ENCODE measurements at places on chromosomes 3 and 15.

GRCh38 chr3:79002465-79003372 lies 765.1 kb downstream of the ROBO1 start:
- DNase-seq = no peak

GRCh38 chr15:62850318-62850717 lies 192.2 kb upstream of the TPM1 start:
- no peak for DNase-seq

DNA sequence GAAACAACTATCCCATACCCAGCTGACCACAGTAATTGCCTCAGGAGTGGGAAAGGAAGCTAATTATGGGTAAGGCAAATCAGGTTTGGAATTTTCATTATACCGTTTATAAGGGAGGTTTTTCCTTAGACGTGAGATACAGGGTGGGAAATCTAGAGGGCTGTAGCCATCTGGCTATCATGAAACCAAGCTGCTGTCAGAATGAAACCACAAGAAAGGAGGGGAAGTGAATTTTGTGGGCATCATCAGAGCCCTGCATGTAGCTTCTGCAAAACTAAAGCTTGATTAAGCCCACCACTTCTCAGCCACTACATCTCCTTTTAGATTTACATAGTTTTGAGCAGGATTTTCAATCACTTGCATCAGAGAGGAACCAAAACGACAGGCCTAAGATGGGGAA lies 893.5 kb downstream of the TUSC7 start:
- no peak for DNase-seq

- DNase-seq = no peak
Measured at GRCh38 chr15:60464836-60465630, 13.9 kb downstream of the ICE2 start.

DNA sequence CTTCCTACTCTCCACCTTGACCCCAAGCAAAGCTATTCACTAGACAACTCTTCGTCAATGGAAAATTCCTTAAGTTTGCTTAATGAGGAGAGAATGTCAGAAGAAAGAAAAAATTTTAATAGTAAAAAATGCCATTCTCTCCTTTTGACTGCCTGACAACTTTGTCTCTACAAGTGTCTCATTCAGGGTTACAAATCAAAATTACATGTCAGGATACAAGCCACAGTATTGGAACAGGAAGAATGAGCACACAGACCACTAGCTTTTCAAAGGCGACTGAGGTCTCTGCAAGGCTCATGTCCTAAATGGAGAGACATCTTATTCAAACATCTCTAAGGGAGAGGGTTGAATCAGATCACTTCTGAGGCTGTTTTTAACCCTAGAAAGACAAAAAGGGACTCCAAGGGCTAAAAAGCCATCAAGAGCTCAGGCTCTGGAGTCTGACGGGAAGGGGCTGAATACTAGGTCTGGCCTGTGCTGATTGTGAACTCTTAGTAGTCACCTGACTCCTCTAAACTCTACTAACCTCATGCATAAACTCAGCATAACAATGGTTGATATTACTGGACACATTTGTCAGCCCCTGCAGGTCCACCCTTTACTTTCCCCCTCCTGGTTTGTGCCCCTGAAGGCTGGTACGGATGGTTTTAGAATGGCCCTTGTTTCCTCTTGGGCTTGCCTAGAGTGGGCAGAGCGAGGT lies 12.8 kb upstream of the MEIS2 start:
- DNase-seq = no peak

DNA sequence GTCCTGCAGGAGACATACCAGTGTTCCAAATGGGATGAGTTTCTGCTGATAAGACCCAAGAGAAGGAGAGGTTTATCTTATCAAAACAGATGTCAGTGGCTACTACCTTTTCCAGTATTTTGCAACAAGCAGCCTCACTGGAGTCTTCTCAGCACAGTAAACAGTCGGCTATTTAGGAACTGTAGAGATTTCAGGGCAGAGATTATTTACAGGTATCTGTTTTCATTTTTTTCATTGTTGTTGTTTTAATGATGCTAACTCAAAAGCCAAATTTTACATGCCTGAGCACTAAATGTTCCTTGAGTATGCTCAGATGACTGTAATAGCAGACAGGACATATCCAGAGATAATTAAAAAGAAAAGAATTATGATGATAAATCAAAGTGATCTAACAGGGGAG lies 252.1 kb downstream of the EPHA6 start:
- DNase-seq = no peak

- no peak for DNase-seq
Measured at GRCh38 chr3:84738086-84738485, 220.7 kb upstream of the CADM2 start.

- no peak for DNase-seq
Measured at GRCh38 chr3:56911363-56911762, 109.6 kb upstream of the ARHGEF3 start.

DNA sequence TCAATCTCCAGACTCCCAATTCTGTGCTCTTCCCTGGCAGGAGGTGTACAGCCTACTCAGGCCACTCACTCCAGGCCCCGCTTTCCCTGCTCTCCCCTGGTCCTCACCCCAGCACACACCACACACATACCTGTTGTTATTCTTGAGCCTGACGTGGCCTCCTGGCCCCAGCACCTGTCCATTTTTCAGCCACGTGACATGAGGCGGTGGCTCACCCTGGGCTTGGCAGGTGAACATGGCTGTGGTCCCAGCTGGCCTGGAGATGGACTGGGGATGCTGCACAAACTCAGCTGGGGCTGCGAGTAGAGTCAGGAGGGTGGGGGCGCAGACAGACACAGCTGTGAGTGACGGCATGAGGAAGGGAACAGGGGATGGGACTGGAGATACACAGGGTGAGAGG lies 27.3 kb downstream of the RNU5B-1 start:
- DNase-seq = no peak

DNA sequence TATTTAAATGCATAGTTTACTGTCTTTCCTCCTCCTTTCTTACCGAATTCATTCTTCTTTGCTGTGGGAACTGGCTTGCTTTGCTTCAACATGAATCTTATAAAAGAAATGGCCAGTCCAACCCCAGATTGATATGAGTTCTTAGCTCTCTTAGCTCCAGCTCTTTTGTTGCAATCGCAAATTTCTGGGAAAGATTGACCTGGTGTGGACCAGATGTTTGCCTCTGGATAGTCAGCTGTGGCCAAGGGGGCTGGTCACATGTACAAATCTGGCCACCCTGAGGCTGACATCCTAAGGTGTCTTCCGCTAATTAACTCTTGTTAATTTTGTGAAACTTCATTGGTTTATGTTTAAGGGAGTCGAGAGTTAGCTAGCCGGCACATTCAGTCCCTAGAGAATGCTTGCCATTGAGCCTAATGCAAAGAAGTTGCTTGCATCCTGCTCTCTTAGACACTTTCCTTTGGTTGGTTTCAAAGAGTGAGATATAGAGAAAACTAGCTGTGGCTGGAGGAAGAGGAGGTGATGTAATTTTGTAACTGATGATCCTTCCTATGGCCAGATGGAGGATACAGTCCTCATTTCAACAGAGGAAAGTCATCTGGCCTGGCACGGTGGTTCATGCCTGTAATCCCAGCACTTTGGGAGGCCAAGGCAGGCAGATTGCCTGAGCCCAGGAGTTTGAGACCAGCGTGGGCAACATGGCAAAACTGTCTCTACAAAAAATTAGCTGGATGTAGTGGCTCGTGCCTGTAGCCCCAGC lies 162.4 kb downstream of the ADAMTSL3 start:
- no peak for DNase-seq

DNA sequence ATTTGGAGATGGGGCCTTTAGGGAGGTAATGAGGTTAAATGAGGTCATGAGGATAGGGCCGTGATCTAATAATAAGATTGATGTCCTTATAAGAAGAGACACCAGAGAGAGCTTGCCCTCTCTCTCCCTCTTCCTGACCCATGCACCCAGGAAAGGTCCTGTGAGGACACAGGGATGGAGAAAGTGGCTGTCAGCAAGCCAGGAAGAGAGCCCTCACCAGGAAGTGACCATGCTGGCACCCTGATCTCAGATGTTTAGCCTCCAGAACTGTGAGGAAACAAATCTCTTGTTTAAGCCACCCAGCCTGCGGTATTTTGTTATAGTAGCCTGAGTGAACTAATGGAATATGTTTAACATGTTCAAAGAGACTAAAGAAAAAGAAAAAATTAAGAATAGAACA lies 15.3 kb upstream of the GNB5 start:
- DNase-seq = peak; percentile 34

DNA sequence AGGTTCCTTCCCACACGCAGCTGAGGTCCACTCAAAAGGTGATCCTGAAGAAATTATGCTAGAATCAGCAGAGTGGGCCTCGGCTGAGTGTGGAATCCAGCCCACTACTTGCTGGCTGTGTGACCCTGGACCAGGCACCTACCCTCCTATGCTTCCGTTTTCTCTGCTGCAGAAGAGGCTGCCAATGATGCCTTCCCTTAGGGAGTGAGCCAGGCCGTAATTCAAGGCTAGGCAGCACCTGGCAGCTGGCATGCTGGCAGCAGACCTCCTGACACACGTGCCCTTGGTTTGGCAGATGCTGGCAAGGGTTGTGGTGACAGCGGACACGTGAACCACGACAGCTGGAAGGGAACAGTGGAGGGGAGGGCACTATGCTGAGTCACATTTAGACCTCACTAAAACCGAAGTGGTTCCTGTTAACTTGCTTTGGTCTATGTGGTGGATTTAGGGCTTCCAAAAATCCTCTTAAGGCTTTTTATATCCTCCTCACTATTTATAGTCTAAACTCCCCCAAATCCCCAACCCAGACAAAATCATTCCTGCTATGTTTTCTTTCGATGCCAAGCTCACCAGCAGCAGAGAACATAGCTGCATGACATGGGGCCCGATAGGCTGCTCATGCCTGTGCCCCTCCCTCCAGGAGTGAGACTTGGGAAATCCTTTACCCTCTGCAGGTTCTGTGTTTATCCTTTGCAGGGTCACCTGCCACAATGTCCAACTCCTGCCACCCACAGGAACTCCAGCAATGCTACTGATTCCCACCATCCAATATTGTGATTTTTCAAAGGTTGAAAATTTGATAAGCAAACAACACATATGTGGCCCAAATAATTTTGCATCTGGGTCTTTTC lies 10.6 kb upstream of the PCSK6 start:
- DNase-seq = no peak

DNA sequence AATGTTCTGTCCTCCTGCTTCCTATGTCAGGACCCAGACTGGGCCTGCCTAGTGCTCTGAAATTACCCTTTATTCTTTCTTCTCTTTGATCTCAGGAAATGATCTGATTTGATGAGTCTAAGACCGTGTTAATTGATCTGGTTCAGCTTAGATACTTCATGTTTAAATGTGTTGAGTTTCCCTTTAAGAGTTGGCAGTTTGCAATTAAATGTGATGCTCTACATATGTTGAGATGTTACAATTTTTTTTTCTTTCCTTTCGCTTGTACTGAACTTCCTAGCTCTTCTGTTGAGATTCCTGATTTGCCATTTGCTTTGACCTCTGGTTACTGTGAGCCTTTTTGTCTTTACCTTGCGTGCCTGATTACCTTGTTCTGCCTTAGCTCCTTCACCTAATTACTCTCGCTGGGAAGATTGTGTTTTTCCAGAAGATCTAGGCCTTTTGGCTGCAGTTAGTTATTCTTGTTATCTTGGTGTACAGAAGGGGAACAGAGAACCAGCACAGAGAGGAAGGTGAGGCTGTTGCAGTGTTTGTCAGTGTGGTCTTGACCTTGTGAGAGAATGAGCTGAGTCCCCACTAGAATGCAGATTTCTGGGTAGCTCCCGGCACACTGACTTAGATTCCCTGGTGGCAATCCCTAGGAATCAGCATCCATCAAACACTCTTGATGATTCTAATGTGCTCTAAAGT lies 203.6 kb downstream of the EDEM1 start:
- DNase-seq = no peak

- DNase-seq = peak; percentile 35
Measured at GRCh38 chr3:114887806-114888205, 259.3 kb downstream of the ZBTB20 start.

DNA sequence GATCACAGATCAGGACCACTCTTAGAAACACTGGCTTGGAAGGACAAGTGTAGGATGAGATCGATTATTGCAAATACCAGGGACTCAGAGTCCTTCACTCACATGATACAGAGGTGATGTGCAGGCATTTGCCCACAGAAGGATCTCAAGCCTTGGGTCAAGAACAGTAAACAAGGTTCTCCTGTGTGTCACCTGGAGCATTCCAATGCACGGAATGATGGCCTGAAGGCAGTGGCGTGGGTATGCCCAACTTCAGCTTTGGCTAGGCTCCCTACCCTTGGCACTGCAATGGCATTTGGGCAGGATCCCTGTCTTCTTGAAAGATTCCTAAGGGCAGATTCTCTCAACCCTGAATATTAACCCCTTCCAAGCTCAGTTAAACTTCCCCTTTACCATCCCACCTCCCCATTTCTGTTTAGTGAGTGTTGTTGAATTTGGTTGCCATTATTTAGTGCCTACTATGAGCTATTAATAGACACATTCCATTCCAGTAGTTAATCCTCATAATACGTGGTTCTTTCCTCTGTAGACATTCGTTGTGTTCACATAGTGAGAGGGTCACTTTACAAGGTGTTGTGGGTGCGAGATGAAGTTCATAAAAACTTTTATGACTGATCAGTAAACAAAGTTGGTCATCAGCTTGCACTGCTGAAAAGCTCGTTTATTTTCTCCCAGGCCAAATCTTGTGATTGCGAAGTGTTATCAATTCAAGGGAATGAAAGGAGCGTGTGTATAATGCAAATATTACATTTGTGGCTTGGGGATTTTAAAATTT lies 1.1 kb upstream of the LZTFL1 start:
- DNase-seq = no peak

Data from EH (cell line).